ENCODE measurements at places on chromosomes 6 and 20. TPM values are rescaled to one million over a fixed set of nuclear protein-coding genes. Genes with fewer than 3 reads are reported as not detected.

Gene BTN1A1
- polyA plus RNA-seq = not detected

Gene IMPG1
- 0.17 TPM for polyA plus RNA-seq

Gene EPPIN
- polyA plus RNA-seq = not detected

Gene UST
- polyA plus RNA-seq = 6.8 TPM

Gene OVOL2
- polyA plus RNA-seq = not detected

Gene EFCAB8
- not detected for polyA plus RNA-seq
